ENCODE measurements at places on chromosomes 1 and 21.

GRCh38 chr1:192580351-192580962 lies 4.9 kb downstream of the RGS1 start:
- DNase-seq, result peak; percentile 51

GRCh38 chr1:1157426-1157913 lies 16.2 kb upstream of the TTLL10 start:
- DNase-seq, result peak; percentile 65

DNA sequence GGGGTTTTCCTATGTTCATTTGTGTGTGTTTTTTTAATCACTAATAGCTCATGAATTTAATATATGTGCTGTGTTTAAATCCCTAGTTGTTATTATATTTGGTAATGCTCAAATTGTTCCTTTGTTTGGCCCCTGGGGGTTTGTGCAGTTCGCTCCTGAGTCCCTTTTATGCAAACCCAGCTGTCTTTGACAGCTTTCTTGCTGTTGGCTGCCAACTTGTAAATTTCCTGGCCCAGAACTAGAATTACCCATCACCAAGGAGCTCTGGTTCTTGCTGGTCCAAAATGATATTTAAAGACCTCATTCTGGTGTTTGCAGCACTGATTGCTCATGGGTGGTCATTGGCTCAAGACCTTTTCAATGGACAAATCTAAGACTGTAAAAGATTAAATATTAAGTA lies 39.6 kb upstream of the PGBD5 start:
- DNase-seq, result no peak

DNA sequence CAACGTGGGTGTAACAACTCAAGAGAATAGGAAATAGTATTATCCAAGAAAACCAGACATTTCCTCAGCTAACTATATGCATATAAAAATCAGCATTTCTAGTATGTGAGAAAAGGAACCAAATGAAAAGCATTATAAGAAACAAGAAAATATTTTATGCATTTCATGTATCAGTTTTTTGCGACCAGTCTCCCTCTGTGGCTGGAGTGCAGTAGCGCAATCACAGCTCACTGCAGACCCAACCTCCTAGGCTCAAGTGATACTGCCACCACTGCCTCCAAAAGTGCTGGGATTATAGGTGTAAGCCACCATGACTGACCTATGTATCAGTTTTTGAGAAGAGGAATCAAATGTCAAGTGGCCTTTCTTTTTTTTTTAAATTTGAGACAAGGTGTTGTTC lies 31.0 kb downstream of the SLC16A1 start:
- no peak for DNase-seq

GRCh38 chr1:192005976-192006375 lies 152.3 kb upstream of the RGS18 start:
- DNase-seq, result no peak

- DNase-seq, result peak; percentile 82
Observed at GRCh38 chr1:51990478-51990965, at the start of gene RAB3B. Gene RAB3B (minus strand): TSS chr1:51990700. CDS start chr1:51977117, 13,583 bp downstream.

DNA sequence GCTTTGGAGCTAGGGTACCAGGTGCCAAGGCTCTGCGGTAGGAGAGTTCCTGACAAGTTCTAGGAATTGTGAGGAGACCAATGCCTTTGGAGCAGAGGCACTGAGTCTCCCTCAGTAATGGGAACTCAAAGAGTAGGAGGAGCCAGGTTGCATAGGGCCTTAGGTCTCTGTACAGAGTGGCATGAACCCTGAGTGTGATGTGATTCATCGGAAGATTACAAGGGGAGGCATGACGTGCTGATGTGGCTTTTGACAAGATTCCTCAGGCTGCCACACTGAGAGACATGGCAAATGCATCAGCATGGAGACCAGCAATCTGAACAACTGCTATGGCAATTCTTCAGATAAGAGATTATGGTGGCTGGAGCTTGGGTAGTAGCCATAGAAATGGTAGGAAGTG lies 94.6 kb upstream of the SLC44A3 start:
- DNase-seq, result no peak

- no peak for DNase-seq
Observed at GRCh38 chr1:230186874-230187273, 119.8 kb downstream of the GALNT2 start.

DNA sequence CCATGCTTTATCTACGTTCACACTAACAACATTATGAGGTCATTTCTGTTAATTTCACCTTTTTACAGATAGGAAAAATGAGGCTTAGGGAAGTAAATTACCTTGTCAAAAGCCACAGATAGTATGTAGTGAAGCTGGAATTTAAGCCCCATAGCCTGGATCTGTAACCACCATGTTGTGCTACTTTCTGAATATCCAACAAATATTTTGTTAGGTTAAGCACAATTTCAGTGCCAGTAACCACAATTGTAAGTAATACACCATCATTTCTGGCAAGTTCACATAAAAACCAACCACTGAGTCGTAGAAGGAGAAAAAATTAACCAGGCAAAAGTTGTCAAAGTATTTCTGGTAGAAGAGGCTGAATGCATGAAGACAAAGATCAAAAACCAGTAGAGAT lies 593.1 kb upstream of the CAMK1G start:
- DNase-seq, result no peak

DNA sequence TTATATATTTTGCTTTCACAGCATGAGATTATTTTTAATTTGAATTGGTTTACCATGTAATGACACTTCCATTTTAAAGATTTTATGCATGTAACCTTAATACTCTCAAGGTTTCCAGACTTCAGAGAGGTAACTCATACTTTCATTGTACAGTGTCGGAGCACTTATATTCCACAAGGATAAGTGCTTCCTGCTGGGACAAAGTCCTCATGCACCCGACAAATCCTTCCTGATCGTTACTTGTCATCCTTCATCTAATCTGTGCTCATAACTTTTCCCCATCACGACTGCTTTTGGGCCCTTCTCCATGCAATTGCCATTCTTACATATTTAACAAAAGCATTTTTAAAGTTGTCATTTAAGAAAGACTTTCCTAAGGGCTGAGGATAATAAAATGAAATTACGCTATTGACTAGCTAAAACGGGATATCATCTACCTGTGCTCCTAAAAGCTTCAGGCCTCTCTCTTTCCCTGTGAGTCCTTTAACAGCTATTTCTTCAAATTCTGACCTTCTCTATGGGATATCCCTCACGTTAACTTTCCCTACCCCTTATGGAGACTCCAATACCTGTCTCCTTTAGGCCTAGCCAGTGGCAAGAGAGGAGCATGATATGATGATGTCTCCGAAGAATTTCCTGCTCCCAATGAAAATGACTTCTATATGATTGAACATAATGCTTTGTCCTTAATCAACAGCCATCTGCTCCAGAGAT lies 59.3 kb downstream of the NCAM2 start:
- no peak for DNase-seq

DNA sequence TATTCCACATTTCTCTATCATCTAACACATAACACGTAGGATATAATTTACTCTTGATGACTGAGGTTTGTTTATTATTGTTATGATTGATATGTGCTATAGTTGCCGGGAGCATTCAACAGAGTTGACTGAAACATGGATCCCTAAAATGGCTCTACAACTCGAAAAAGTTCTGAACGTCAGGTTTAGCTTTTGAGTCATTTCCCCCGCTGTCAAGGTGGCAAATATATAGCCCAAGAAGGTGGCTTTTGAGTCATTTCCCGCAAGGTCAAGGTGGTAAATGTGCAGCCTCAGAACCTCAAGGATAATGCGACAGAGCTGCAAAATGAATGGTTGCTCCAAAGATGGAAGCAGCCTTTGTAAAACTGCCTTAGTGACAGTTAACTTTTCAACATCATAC lies 104.0 kb downstream of the NIBAN1 start:
- DNase-seq, result peak; percentile 55

- no peak for DNase-seq
Observed at GRCh38 chr21:28207436-28208173, 785.1 kb downstream of the LTN1 start.

DNA sequence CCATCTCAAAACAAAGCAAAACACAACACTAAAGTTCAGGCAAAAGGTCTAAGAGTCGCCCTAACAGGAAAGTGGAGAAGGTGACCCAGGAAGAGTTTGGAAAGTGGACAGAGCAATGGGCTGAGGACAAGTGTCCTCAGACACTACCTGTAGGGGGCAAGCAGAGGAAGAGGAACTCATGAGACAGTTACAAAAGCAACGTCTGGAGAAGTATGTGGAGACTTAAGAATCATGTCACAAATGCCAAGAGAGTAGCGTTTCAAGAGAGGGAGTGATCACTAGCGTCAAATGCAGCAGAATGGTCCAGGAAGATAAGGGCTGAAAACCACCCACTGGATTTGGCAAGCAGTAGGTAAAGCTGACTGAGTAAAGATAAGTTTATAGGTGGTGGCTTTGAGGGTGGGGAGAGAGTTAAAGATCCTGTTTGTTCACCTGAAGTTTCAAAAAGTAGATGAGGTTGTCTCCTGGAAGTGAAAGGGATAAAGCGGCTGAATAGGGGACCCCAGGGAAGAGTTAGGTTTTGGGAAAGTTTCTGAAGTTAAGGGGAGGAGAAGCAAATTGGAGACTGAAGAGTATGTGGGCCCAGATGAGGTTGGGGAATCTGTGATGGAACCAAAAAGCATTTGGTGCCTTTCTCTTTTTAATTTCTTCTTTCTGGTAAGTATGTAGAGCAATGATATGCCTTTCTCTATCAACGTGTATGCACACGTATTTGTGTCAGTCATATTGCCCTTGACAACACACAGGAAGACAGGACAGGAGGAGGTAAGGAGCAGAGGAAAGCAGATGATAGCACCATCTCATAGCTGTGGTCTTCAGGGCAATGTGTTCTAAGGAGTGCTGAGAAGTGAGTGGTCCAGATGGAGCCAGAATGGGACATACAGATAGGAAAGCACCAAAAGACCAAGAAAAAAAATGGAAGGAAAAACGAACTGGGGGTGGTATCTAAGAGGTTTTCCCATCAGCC lies 3.1 kb downstream of the BSDC1 start:
- DNase-seq, result no peak

DNA sequence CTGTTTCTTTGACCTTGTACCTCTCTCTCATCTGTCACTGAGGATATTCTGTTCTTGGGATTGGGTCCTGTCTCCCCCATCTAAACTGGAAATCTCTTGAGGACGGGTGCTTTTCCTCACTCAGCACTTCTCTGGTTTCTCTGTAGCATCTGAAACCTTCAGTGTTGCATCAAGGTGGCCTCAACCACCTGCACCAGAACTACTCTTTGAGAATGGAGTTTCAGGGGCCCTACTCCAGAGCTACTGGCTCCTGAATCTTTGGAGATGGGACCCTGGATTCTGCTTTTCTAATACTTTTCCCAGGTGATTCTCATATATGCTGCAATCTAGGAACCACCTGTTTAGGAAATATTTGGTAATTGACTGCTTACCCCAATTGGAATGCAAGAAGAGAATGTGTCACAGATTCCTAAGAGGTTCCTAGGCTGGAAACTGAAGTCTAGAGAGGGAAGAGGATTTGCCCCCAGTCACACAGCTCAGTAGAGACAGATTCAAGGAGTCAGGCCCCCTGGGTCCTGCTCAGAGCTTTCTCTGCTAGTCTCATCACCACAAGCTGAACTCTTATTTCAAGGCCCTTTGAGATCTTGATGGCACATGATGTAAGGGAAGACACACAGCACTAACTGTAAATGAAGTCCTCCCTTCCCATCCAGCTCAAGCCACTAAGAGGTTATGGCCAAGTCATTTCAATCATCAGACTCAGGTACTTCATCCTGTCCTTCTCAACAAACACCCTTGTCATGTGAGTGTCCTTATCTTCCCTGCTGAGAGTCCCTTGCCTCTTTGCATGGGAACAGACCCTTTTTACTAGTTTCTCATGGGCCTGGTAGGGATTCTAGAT lies 48.7 kb downstream of the EIF2D start:
- no peak for DNase-seq

- no peak for DNase-seq
Observed at GRCh38 chr1:30599721-30600120, 123.7 kb downstream of the MATN1 start.

DNA sequence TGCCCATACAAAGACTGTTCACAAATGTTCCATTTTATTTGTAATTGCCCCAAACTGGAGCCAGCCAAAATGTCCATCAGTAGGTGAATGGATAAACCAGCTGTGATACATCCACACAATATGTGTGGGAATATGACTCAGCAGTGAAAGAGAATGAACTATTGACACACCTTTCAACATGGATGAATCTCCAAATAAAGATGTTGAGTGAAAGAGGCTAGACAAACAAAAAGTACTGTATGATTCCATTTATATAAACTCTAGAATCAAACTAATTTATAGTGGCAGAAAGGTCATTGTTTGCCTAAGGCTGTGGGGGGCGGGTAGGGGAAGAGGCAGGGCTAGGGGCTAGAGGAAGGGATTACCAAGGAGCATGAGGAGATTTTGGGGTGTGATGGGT lies 4.5 kb downstream of the DHCR24 start:
- DNase-seq, result no peak

DNA sequence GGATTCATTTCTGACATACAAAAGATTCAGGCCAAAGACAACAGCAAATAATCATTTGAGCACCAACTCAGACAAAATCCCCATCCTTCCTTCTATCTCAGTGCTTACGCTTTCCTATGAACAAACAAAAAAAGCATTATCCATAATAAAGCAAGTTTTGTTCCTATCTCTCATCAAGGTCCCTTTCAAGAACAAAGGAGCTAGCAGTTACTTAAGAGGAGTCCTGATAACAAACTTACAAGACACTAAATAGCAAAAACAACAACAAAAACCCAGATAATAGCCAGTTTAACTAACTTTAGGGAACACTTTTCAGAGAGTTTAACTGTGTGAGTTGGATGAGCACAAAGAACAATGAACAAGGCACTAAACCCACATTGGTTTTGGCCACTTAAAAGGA lies 10.5 kb downstream of the EVI5 start:
- no peak for DNase-seq

DNA sequence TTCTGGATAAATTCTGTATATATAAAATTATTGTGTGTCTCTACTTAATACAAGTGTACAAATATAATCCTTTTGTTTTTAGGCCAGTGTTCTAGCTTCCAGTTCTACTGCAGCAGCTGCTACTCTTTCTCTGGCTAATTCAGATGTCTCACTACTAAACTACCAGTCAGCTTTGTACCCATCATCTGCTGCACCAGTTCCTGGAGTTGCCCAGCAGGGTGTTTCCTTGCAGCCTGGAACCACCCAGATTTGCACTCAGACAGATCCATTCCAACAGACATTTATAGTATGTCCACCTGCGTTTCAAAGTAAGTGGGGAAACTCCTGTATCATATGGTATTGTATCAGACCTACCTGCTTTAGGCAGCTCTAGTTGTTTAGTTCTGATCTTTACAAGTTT lies 21.3 kb upstream of the OLFML3 start:
- no peak for DNase-seq

- no peak for DNase-seq
Observed at GRCh38 chr1:205792481-205792881, 17.2 kb upstream of the RAB29 start.

- no peak for DNase-seq
Observed at GRCh38 chr1:23473037-23473800, 10.8 kb downstream of the ASAP3 start.
